CD4-positive, alpha-beta T cell treated with Interleukin-15 for 1 hour (primary cell): ENCODE measurements at places on chromosomes 3 and 15.

GRCh38 chr3:97241417-97241816, 427.0 kb downstream of the EPHA6 start:
- no peak for DNase-seq

DNA sequence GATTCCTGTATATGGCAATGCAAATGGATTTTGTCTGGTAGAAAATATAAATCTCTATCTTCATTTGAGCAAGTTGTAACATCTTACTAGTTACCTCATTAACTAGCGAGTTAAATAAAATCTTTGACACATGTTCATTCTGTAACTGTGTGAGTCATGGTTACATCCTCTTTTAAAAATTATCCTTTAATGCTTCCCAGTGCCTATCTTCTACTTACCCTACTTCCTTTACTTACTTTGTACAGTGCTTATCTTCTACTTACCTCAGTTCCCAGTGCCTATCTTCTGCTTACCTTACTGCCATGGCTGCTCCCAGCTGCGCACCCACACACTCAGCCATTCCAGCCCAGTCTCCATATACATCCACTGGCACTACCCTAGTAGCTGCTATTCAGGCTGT, 71.9 kb upstream of the GOLGA8B start:
- no peak for DNase-seq

- no peak for DNase-seq
These were observed 39.3 kb downstream of the CHRD start for GRCh38 chr3:184419171-184419570.

DNA sequence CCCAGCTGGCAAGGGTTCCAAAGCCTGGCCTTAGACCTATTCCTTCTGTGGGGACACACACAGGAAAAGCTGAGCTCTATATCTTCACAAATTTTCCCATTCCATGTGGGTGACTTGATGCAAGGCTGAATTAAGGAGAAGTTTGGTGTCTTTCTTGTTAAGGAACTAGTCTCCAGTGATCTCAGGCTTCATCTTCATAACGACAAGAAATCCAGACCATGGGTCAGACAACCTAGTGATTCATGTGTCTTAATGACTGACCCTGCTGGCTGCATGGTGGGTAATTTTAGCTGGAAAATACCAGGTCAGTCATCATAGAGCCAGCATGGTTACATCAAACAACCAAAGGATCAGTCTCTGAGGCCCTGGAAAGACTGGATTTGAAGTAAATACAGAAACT, 112.7 kb upstream of the SLC4A7 start:
- no peak for DNase-seq

DNA sequence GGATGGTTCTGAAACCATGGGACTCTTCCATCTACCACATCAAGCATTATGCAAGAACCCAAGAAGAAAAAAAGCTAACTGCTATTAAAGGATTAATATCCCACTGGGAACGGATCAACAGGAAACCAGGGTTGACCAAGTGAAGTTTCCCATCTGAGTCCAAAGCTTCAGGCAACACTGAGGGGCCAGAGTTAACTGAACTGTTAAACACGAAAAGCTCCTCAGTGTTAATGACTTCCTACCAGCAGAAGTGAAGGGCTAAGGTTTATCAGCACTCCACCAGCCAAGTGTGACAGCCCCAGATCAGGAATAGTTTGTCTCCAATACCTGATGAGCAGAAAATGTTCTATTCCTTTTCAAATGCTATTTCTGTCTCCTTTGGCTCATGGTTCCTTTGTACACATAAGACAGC, 36.7 kb downstream of the PTPN9 start:
- DNase-seq = no peak
